Effector CD4-positive, alpha-beta T cell (primary cell): ENCODE measurements at places on chromosomes 5 and 9.

DNA sequence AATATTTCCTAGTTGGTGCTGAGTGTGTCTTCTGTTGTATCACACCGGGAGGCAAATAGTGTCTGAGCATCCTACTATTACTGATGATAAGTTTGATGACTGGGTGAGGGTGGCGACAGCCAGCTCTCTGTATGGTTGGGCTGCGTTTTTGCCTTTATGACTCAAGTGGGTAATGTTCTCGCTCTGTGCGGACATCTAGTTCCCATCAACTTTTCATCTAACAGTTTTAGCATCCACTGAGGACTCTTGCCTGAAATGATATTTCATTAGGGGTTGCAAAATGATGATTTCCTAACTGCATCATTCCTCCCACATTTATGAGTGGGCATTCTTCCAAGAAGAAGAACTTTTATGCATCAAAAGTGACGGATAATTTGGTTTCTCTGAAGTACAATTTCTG is 26.5 kb downstream of the HMCN2 start:
- DNase-seq, result no peak

DNA sequence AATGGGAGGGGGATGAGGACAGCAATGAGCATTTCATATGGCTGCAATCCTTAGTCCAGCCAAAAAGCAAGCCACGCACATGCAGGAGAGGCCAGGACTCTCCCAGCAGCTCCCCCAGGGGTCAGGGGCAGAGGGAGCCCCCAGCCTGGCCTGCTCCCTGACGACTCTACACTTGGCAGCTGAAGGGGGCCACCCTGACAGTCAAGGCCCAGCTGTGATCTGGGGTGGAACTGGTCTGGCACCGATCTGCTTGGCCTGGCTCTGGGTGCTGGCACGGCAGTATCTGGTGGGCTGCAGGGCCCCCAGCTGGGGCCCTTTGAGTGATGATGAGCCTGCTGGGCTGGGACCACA is 118.1 kb downstream of the ADAMTS2 start:
- DNase-seq, result no peak

DNA sequence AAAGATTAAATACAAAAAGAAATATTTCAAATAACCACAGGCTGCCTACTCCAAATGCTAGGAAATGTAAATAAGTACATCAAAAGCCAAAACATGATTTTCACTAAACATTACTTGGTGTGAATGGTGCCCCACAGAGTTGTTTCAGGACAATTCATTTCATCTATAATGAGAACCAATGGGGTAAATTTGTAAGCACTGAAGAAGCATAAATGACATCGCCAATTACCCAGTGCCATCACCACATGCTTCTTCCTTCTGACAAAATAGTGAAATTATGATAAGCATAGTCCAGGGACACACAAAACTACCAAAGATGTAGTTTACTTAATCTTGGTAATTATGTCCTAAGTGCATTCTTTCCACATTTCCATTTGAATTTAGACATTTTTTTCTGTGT is 510.4 kb upstream of the TYRP1 start:
- no peak for DNase-seq

DNA sequence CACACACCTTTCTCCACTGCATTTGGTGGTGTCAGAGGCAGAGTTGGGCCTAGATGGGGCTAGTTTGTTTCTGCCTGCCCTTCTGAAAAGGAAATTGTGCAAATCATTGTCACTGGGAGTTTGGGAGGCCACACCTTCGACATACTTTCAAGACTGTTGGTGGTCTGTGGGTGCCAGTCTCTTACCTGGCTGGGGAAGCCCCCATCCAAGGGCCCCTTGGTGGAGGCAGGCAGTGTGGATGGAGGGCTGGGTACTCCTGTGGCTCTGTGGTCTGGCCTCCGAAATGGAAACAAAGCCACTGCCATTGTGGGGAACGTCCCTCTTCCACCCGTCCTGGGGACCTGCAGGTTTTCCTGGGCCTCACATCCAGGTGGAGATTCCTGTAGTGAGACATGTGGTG is 10.9 kb upstream of the PHYHD1 start:
- DNase-seq, result no peak

DNA sequence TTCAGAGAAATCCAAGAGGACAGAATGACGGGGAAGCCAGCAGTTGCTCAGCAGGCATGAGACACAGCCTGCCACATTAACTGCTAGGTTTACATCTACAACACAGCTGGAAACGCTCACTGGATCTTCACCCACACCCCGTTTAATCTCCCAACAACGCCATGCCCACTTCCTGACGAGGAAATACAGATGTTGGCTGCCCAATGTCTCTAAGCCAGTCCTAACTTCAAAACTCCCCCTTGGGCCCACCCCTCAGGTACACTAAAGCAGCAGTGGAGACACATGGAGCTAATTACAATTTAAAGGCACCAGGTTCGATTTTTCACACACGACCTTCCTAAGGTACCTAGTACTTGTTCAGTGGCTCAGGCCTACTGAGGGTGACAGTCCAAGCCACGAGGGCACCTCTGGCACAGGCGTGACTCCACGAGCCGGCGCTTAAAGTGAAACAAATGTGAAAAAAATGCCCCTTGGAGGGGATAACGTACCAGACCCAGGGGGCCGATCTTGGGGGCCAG is 904 bp downstream of the RPL12 start:
- DNase-seq, result no peak

DNA sequence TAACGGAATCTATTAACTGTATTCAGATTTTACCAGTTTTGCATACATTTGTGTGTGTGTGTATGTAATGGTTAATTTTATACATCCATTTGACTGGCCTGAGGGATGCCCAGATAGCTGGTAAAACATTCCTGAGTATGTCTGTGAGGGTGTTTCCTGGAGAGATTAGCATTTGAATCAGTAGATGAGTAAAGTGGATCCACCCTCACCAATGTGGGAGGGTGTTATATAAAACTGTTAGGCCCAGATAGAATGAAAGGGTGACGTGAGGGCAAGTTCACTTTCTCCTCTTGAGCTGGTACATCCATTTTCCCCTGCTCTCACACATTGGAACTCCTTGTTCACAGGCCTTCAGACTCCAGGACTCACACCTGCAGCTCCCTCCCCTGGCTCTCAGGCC is 88.7 kb downstream of the EMB start:
- no peak for DNase-seq

DNA sequence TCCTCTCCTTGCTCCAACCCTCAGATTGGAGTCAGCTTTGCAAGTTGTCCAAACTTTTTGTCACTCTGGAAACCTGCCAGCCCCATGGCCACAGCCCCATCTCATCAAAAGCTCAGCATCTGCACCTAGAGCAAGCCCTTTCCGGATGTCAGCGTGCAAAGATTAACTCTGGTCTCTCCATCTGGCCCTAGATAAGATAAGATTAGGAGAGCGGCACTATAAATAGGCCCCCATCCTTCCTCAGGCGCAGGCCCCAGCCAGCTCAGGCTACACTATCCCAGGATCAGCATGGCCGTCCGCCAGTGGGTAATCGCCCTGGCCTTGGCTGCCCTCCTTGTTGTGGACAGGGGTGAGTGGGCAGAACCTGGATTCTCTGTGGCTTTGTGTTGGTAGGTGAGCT is at the start of gene SPINK4:
TSS of gene SPINK4 (plus strand) at position 247 of the 400 bp plus-strand sequence. CDS start at position 289, 42 bp downstream.
- DNase-seq, result no peak

GRCh38 chr5:174617910-174618309 is 106.5 kb upstream of the MSX2 start:
- no peak for DNase-seq

DNA sequence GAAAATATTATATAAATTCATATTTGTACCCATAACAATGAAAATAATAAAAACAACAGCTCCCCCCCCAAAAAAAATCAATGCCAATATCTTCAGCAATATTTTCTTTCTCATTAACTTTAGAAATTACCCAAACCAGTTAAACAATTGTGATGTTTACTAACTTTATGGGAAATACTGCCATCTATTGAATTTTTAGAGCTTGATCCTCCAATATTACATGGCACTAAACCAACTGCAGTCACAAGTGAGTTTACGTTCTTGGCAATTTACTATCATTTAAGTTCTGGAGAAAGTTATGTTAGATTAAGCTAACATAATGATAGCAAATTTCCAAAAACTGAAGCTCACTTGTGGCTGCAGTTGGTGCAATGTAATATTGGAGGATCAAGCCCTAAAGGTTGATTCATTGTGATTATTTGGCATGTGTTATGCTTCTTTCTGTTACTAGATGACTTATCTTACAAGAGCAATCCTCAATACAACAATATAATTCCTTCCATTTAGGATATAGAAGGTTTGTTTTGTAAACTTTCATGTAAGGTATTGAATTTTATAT is 379.5 kb downstream of the CDH18 start:
- DNase-seq, result no peak

DNA sequence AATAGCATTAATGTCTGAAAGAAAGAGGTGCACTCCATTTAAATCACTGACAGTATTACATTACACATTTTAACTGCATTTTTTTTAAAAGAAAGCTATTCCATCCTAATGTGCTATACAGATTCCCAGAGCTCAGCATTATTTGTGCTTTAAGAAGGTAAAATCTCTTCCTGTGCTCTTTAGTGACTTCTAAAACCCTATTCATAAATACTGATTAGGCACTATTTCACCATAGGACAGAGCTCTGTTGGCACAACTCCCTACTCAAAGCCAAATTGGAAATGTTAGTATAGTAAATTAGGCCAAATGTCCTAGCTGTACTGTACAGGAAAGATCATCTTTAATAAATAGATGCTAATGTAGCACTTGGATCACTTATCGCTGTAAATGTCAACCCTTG is 262.5 kb downstream of the TUSC1 start:
- DNase-seq, result no peak

GRCh38 chr9:14941501-14942405 is 31.5 kb upstream of the FREM1 start:
- no peak for DNase-seq

GRCh38 chr9:126298063-126298801 is 28.4 kb upstream of the MVB12B start:
- no peak for DNase-seq

GRCh38 chr5:58239731-58240130 is 220.2 kb downstream of the PLK2 start:
- no peak for DNase-seq

- no peak for DNase-seq
These were observed 246.9 kb upstream of the GAS1 start for GRCh38 chr9:87193925-87194868.
